ENCODE measurements at places on chromosomes 11 and 22.
A peak's percentile ranks its signal among the peaks of the same experiment; 100 is the strongest.

DNA sequence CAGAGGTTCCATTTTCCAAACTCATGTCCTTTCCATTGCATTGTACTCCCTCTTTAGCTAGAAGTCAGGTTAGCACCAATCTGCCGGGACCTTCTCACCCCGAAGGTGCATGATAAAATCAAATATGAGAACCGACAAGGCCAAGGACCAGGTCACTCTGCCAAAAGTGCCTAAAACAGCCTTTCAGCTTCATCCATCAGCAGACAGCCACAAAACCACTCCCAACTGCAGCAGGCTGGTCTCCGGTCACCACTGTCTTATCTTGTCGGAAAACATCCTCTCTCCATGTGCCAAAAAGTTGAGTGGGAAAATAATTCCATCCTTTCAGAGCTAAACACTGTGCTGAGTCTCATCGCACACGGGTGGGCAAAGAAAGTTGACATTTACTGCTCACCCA, 1.4 kb downstream of the PI4KA start:
- peak; percentile 93 for DNase-seq

DNA sequence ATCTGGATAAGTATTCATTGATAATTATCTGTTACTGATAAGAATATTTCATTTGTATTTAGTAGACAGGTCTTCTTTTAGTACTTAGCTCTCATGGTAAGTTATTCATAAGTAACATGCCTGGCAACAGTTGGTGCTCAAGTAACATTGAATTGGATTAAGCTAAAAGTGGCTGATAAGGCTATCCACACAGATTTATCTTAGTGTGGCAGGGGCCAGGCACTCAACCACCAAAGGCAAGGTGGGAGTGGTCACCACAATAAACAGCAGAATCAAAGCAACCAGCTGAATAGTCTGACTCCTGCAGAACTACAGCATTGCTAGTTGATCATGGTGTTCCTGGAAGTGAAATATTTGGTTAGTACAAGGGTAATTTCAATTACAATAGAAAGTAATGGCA, 33.0 kb upstream of the NARS2 start:
- DNase-seq: no peak

- DNase-seq: no peak
These were observed 101.5 kb downstream of the ST3GAL4 start for GRCh38 chr11:126456783-126457542.

- no peak for DNase-seq
These were observed 13.1 kb upstream of the CENATAC start for GRCh38 chr11:118984825-118985224.

DNA sequence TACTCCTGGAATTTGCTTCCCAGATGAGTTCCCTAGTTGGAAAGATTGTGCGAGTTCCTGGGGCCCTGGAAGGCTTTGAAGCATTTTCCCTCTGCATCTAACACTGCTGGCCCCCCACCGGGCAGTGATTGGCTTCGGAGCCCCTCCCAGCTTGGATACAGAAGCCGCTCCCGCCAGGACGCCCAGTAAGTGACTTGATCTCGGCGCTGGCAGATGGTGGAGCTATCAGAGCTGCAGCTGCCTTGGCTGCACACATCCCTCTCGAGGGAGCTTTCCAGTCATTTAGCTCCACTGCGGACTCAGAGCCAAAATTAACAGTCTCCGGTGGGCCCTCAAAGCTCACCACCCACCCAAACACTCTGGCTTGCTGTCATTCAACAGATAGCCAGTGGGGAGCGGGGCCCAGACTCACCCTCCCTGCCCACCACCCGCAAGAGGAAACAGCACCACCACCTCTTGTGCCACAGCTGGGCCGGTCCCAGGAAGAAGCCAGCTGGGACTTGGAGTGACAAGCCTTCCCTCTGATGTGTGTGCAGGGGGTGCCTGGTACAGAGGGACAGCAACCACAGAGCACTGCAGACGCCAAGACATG, 162.3 kb downstream of the TRIM29 start:
- DNase-seq: no peak

GRCh38 chr22:44842417-44842816, 90.0 kb downstream of the ARHGAP8 start:
- DNase-seq: no peak

DNA sequence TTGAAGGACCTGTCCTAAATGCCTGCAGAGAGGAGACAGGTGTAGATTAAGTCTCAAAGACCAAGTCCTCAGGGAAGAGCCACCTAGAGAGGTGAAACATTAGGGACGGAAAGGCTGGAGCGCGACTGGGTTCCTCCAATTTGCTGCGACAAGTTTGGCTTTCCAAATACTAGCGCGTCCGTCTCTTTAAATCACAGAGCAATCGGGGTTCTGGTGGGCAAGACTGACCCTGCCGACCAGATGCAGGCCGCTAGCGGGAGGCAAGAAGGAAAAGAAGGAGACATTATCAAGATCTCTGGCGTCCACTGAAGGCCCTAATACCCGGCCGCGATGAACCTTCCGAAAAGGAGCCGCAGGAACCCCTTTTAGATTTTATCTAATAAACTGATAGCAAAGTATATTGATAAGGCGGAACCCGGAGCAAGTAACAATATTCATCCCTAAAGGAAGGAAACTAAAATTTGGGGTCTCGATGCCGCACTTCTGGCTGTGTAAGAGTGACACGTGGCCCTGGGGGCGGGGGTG, 128.2 kb upstream of the C11orf58 start:
- DNase-seq: no peak

- DNase-seq: no peak
These were observed 26.8 kb upstream of the RAG1 start for GRCh38 chr11:36540998-36541397.

GRCh38 chr22:36199001-36199551, 2.5 kb downstream of the APOL4 start:
- DNase-seq: no peak

- no peak for DNase-seq
These were observed 4.9 kb downstream of the TKFC start for GRCh38 chr11:61337706-61338470.

DNA sequence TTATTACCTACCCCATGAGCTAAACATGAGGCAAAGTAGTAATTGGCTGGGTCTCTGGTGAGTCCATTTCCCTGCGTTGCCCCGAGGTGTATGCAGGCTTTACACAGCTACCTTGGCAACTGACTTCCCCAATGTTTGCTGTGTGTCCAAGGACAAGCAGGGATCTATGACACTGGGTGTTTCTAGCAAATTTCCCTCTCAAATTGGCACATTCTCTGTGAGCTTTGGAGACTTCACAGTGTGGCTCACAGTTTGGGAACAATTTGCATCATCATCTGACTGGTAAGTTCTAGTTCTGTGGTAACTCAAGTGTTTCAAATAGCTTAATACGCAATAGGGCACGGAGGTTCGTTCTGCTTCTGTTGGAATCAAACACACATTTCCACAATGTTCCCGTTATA, 12.5 kb downstream of the NNMT start:
- no peak for DNase-seq

- DNase-seq: no peak
These were observed 36.5 kb upstream of the THY1 start for GRCh38 chr11:119459293-119459976.

Data from K562 (cell line).